ENCODE measurements at places on chromosomes 3 and 15.
A peak's percentile ranks its signal among the peaks of the same experiment; 100 is the strongest.

GRCh38 chr3:94162700-94163099 is 99.8 kb downstream of the NSUN3 start:
- DNase-seq: no peak

DNA sequence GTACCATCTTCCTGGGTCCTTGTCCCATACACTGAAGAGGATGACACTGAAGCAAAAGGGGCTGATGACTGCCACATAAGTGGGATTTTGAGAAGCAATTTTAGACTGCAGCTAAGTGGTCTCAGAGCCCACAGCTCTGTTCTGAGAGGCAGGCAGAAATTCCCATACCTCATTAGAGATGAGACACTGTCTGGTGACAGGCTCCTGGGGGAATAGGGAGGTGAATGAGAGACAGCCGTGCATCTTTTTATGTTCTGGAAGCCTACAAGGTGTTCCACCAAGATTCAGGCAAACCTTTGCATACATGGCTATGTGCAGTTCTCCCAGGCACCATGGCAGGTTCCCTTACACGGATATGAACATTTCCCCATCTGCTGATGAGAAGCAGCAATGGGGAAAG is 47.2 kb downstream of the LIMD1 start:
- no peak for DNase-seq

GRCh38 chr3:123347205-123347604 is 101.7 kb downstream of the ADCY5 start:
- peak; percentile 88 for DNase-seq

DNA sequence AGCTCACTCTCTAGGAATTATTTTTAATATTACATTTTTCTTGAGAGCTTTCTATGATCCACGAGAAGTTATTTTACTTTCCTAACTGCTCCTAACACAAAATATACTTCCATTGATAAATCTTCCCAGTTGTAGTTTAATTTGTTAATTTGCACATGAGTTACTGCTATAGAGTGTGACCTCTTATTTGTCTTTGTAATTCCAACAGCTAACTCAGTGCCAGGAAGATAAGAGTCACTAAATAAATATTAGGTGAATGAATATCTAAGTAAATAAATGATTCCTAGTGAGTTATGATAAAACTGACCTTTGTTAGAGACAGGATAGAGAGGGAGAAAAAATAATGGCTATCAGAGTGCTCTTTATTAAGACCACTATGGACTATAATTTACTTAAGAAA is 319.9 kb downstream of the NAALADL2 start:
- no peak for DNase-seq

- no peak for DNase-seq
Measured at GRCh38 chr3:175335229-175335628, 476.1 kb downstream of the NAALADL2 start.

- DNase-seq: no peak
Measured at GRCh38 chr3:96510334-96510733, 304.1 kb upstream of the EPHA6 start.

DNA sequence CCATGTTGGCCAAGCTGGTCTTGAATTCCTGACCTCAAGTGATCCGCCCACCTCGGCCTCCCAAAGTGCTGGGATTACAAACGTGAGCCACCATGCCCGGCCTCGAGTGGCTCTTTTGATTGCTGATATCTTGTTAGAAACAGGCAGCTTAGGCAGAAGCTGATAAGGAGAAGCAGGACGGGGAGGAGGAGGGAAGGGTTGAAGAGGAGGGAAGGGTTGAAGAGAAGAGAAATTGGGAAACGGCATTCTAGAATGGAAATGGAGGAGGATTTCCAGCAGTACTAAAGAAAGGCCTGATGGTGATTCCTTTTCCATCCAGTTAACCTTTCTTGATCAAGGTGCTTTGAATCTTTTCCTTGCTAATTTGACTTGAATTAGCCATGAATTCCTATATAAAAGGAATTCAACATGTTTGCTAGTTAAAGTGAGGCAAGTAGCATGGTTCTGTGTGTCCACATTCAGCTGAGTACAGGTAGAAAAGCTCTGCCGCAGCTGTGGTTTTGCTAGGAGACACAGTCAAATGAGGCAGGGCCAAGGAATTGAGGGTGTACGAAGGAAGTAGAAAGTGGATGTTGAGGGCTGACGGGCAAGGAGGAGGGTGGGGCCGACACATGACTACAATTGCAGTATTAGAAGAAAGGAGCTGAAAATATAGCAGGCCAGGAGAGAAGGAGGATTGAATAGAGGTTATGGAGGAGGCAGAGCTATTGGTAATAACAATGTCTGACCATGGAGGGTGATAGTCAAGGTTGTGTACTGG is 27.2 kb upstream of the ATP1B3 start:
- DNase-seq: peak; percentile 90

- no peak for DNase-seq
Measured at GRCh38 chr3:31629054-31629453, 96.3 kb downstream of the STT3B start.

GRCh38 chr15:63891079-63891767 is 57.5 kb upstream of the HERC1 start:
- peak; percentile 88 for DNase-seq

GRCh38 chr3:71006810-71007785 is 576.4 kb downstream of the FOXP1 start:
- DNase-seq: peak; percentile 67

GRCh38 chr3:39809995-39810595 is 686 bp downstream of the MYRIP start:
- no peak for DNase-seq
